GDM1 (cell line): ENCODE measurements at places on chromosomes 11 and 22.

GRCh38 chr11:110858547-110858921 is 146.3 kb upstream of the ARHGAP20 start:
- DNase-seq, result no peak

GRCh38 chr11:69686452-69686851 is 11.3 kb upstream of the LTO1 start:
- DNase-seq, result no peak

GRCh38 chr11:1111545-1112212 is 37.0 kb downstream of the MUC2 start:
- DNase-seq, result no peak

- DNase-seq, result no peak
These were observed 27.5 kb downstream of the ARVCF start for GRCh38 chr22:19988965-19989724.

DNA sequence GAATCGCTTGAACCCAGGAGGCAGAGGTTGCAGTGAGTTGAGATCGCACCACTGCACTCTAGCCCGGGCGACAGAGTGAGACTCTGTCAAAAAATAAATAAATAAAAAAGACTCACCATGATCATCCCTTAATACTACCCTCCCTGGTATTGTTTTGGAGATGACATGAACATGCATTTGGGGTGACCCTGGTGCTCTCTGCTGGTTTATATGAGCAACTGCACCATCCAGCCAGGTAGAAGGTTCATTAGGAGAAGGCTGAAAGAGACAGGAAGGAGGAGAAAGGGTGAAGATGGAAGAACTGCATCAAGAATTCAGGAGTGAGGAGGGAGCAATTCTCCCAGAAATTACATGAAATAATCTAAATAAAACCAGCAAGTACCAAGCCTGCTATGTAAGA is 37.8 kb downstream of the SLC5A1 start:
- no peak for DNase-seq

DNA sequence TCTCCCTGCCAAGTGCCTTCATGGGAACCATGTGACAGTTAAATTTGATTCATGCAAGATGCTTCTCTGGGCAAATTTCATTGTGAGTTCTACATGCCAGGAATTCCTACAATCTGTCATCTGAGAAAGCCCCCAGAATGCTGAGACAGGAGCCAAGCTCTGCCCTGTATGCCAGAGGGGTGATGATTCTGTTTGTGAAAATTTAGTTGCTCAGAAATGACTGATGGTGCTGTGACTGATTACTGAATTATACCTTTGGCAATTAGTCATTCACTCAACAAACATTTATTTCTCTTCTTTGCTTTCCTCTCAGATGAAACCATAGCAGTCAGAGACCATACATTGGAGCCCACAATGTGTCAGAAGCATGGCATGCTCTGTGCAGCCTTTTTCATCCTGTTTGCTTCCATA is 69.0 kb upstream of the ZBED5 start:
- no peak for DNase-seq

DNA sequence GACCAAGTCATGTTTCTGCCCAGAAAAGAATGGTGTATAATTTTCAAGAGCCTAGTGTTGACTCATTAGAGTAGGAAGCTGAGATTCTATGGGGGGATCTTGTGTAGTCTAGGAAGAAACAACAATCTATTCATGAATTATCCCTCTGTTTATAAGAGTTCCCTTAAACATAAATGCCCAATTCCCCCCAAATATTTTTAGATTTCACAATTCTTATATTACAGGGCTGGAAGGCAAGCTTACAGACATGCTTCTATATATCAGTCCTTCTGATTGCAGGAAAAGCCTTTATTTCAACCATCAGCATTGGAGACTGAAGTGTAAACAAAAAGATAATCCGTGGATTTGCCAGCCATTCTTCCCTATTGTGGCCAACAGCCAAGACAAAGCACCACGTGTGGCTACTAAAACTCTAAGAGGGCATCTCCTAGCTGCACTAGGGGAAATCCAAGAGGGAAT is 71.4 kb downstream of the NAT10 start:
- DNase-seq, result no peak

- DNase-seq, result no peak
These were observed at the start of gene RAPSN for GRCh38 chr11:47448566-47449427. Gene RAPSN, minus strand, starts transcription at chr11:47449136. Its CDS starts 172 bp downstream, at chr11:47448964.

DNA sequence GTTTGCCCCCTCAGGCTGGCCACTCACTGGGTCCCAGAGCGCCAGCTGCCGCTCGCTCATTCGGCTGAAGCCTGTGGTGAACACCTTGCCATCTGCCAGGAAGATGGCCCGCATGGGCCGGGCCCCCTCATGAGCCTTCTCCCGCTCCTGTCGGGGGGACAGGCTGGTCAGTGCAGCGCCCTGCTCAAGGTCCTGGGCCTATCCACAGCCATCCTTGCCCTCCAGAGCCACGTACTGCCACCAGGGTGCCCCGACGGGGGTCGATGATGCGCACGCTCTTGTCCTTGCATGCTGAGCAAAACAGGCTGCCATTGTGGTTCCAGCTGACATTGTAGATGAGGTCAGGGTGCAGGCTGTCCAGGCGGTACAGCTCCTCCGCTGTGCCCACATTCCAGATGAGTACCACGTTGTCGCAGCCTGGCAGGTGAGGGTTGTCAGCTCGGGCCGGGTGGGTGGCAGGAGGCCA is 2.1 kb downstream of the CORO1B start:
- DNase-seq, result no peak

DNA sequence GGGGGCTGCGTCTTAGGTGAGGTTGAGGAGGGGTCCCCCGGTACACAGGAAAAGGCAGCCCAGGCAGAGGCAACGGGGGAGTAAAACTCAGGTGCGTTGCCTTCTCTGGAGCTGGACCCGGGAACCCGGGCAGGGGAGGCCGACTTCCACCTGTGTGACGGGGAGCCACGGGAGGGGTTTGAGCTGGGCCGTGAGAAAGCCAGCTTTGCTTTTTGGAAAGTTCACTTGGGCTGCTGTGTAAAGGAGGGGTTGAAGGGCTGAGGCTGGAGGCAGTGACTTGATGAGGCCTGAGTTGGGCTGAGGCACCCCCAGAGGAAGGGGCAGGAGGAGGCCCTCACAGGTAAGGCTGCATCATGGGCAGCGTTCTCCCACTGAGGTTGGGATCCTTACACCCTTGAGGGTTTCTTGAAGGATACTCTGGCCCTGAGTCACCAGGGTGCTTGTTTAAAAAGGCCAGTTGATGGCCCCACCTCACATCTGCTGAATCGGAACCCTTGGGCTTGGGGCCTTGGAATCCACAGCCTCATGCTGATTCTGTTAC is 47.2 kb downstream of the CHRDL2 start:
- no peak for DNase-seq

DNA sequence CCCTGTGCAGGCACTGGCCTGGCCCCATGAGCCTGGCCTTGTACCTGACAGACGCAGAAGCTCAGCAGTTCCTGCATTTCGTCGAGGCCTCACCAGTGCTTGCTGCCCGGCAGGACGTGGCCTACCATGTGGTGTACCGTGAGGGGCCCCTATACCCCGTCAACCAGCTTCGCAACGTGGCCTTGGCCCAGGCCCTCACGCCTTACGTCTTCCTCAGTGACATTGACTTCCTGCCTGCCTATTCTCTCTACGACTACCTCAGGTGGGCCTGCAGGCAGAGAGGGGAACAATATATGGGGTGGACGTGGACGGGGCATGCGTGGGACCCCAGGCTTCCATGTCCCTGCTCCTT is 4.9 kb downstream of the LARGE2 start:
- DNase-seq, result no peak

GRCh38 chr11:10506008-10506370 is 35.0 kb downstream of the RNF141 start:
- no peak for DNase-seq

- no peak for DNase-seq
These were observed 83.4 kb downstream of the WNT7B start for GRCh38 chr22:45893516-45893915.

- no peak for DNase-seq
These were observed 12.0 kb downstream of the FAM111A start for GRCh38 chr11:59154610-59155009.
